ENCODE measurements at places on chromosomes 7 and 10. TPM values are rescaled to one million over a fixed set of nuclear protein-coding genes. Genes with fewer than 3 reads are reported as not detected.

Gene ELN
- 8.9 TPM for polyA plus RNA-seq

Gene LRRD1
- 0.03 TPM for polyA plus RNA-seq

Gene UFSP1
- polyA plus RNA-seq: 4.5 TPM

Gene ABCC2
- polyA plus RNA-seq: 0.48 TPM

Gene CYP3A7
- not detected for polyA plus RNA-seq

Gene CYP2C19
- polyA plus RNA-seq: not detected

Gene GBX1
- not detected for polyA plus RNA-seq

Gene LIPF
- polyA plus RNA-seq: 0.07 TPM

Gene SPDYE8
- polyA plus RNA-seq: not detected

Gene RBP4
- not detected for polyA plus RNA-seq

Gene COL17A1
- polyA plus RNA-seq: 0.12 TPM

Gene ZNF775
- polyA plus RNA-seq: 4.6 TPM

DNA sequence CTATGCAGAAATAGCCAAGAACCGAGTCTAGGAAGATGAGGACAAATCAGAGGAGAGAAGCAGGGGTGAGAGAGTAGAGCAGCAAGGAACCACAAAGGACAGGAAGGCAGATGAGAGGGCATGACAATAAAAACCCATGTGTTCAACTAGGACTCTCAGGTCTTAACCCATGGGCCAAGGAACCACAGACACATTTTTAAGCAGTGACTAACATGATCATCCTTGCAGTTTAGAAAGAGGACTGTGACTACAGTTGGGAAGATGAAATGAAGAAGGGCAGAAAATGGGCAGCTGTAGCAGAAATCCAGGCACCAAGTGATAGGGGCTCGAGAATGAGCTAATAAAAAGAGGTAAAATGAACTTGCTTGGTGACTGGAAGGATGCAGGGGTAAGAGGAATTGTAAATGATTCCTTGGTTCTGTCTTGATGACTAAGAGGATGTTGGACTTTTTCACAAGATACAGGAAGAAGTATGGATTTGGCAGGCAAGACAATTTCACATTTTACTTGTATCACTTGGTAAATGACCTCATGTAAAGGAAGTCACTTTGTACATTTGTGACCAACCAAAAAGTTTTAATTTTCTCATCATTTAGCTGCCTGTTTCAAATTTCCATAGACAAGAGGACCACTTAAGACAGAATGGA, 22.8 kb downstream of the SGMS1 start:
- no peak for DNase-seq

- no peak for DNase-seq
Measured at GRCh38 chr10:101691081-101691480, 3.9 kb downstream of the FBXW4 start.

- no peak for DNase-seq
Measured at GRCh38 chr7:70712942-70713341, 419.0 kb upstream of the GALNT17 start.

DNA sequence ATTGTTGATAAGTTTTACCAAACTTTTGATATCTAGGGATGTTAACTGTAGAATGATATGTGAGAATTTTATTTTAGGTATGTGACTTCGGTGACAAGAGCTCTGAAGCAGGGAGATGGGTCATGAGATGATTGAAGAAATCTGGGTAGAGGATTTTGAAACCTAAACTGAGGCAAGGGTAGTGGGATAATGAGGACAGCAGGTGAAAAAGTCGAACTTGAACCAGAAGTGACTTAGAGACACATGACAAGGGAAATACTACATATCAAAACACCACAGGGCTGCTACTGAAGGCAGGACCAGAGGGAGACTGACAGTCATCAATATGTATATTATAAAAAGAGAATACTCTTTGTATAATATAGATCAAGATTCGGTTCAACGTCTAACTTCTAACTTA, 113.2 kb downstream of the WDFY4 start:
- DNase-seq: no peak

DNA sequence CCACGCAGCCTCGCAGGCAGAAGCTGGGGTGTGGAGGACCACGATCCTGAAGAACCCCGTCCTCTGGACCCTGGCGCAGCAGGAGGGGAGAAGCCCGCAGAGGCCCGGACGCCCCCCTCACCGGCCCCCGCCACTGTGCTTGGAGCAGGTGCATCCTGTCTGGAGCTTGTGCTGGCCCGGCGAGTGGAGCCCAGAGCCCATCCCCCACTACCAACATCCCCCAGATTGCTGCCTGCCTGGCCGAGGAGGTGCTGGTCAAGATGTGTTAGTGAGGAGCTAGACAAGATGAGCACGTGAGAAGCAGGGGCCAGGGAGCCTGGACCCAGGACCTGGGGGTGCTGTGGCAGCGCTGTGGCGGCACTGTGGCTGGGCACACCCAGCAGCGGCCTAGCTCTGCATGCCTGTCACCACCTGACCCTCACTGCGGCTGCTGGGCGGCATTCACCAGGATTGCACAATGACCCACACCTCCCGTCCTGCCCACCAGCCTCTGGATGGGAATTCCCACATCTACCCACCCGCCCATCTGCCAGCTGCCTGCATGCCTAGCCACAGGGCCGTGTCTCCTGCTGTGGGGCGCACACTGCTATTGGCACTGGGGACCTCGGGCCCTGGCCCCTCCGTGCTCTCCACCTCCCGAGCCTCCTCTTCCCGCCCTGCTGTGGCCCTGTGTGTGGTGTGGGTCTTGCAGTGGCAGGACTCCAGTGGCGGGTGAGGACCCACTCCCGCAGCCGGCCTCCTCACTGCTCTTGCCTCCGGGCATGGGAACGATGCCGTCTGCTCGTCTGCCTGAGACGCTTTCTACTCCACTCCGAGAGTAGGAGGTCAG, 11.8 kb downstream of the GPR146 start:
- DNase-seq: peak; percentile 72

- DNase-seq: no peak
Measured at GRCh38 chr7:130752424-130752823, 18.4 kb upstream of the KLF14 start.

DNA sequence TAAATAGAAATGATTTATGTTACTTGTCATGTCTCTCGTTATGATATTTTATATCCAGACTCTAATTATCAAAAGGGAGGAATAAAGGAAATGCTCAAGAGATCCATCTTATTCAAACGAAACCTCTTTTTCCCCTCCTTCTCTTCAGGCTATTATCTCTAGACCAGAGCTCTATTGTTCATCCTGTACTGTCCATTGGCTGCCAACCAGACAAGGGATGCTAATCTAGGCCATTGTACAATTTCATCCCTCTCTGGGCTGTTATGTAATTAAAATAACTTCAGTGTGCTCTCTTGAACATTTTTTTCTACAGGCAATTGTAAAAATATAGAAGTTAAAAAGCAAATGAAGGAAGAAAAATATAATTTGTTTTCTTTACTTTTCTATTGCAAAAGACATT, 220.4 kb downstream of the HDAC9 start:
- DNase-seq: no peak

DNA sequence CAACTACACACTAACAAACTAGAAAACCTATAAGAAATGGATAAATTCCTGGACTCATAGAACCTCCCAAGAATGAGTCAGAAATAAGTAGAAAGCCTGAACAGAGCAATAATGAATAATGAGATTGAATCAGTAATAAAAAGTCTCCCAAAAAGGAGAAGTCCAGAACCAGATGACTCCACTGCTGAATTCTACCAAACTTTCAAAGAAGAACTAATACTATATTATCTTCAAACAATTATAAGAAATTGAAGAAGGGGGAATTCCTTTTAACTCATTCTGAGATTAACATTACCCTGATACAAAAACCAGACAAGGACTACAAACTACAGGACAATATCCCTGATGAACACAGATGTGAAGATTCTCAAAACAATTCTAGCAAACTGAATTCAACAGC, 47.8 kb upstream of the CDK6 start:
- DNase-seq: no peak

GRCh38 chr7:149690688-149691446, 82.5 kb downstream of the ZNF467 start:
- peak; percentile 54 for DNase-seq

- DNase-seq: no peak
Measured at GRCh38 chr10:96501985-96502384, 11.7 kb downstream of the TLL2 start.

DNA sequence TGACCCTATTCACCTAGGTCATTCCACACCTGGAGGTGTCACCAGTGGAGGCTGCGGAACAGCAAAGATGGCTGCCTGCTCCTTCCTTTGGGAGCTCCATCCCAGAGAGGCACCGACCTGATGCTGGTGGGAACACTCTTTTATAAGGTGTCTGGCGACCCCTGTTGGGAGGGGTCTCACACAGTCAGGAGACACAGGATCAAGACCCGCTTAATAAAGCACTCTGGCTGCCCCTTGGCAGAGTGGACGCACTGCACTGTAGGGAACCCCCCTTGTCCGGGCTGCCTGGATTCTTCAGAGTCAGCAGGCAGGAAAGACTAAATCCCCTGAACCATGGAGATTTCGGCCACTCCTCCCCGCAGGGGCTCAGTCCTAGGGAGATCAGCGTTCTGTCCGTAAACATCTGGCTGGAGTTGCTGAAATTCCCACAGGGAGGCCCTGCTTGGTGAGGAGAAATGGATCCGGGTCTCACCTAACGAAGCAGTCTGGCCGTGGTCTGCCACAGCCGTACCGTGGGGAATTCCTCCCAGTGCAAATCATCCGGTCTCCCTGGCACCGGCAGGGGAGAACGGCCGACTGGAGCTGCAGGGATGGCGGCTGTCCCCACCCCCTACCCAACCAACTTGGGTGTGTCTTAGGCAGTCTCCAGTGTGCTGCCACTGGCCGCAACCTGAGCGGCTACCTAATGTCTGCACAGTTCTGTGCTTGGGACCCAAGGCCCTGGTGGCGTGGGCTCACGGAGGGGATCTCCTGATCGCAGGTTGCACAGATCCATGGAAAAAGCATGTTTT, 66.1 kb downstream of the LSMEM1 start:
- DNase-seq: peak; percentile 30

DNA sequence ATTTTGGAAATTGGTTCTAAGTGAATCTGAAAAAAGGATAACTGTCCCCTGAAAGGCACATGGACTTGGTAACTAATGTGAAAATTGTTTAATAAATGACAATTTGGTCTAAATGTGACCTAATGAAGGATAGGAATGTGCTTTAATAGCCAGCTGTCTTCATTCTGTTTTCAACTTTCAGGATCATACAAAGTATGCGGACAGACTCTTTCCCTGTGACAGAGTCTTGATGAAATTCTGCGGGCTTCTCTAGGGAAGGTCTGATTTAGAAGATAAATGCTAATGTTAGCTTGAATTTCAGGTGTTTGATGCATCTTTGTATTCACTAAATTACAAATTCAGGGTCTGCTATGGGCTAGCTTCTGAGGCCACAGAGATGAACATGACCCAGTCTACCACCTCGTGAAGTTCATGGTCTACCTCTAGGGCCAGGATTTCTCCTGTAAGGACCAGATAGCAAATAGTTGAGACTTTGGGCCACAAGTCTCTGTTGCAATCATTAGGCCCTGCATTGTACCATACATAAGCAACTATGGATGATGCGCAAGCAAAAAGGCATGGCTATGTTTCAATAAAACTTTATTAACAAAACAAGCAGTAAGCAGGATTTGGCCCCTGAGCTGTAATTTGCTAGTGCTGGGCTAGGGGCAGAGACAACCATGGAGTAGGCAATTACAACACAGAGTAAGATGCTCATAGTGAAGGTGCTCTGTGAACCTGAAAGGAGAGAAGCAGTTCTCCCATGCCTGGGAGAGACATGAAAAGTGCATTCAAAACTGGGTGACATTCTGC, 368.6 kb downstream of the INHBA start:
- DNase-seq: no peak

DNA sequence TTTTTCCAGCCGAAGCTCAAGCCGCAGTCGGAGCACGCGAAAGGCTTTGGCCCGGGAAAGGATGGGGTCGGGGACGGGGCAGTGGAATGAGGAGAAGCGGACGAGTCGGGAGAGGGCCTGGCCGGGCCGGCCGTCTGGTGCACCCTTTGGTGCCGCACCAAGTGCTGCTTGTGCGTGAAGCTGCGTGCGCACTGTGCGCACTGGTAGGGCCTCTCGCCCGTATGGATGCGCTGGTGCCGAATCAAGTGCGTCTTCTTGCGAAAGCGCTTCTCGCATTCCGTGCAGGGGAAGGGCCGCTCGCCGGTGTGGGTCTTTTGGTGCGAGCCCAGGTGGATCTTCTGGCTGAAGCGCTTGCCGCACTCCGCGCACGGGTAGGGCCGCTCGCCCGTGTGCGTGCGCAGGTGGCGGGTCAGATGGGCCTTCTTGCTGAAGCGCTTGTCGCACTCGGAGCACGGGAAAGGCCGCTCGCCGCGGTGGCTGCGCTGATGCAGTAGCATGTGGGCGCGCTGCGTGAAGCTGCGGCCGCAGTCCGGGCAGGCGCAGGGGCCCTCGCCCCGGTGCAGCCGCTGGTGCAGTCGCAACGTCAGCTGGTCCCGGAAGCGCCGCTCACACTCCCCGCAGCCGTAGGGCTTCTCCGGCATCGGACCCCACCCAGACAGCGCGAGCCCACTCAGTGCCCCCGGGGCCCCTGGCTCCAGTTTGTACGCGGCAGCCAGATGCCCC, 7.8 kb downstream of the ZNF467 start:
- DNase-seq: peak; percentile 71

DNA sequence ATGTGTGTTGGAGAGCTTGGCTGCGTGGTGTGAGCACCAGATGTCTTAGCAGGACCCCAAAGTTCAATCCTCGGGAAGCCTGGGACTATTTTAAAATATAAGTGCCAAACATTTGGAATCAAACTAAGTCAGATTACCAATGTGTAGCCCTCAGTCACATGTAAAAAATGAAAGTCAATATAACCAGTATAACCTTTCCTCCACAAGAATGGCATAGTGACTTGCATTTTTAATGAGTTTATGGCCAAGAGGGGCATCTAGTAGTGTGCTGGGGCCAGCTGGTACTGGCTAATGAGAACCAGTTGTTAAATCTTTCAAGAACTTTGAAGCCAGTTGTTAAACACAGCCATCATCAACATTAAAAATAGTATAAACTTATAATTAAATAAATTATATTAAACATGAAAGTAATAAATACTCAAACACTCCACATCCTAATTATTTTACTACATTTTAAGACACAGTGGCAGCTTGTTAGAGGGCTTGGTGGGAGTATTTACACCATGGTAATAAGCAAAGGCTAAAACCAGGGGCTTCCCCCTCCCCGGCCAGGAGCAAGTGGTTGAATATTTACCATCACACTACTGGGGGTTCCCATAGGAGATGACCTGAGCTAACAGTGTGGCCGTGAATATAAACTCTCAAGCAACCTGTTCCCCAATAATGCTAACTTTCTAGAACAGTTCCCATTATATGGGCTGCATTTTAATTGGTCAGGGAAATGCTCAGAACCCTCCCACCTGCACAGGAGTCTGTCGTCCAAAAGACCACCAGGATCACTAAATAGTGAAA, 7.9 kb upstream of the FAM170B start:
- no peak for DNase-seq

- DNase-seq: no peak
Measured at GRCh38 chr7:118844748-118845147, 620.2 kb downstream of the ANKRD7 start.

DNA sequence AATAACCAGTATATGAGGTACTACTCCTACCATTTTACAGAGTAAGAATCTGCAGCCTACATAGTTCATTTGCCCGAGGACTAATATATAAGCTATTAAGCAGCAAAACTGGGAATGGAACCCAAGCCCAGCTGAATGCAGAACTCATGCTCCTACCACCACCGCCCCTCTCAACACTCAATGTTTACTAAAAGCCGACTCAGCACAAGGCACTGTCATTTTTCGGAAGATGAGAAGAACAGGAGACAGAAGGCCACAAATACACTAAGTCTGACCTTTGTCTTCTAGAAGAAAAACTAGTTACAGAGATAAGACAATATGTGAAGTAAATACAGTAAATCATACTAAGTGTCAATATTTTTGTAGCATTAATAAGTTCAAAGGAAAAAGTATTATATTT, 40.6 kb upstream of the SLIT1 start:
- no peak for DNase-seq
